CD8-positive, alpha-beta T cell (primary cell): ENCODE measurements at places on chromosomes 3 and 15.
A peak's percentile ranks its signal among the peaks of the same experiment; 100 is the strongest.

DNA sequence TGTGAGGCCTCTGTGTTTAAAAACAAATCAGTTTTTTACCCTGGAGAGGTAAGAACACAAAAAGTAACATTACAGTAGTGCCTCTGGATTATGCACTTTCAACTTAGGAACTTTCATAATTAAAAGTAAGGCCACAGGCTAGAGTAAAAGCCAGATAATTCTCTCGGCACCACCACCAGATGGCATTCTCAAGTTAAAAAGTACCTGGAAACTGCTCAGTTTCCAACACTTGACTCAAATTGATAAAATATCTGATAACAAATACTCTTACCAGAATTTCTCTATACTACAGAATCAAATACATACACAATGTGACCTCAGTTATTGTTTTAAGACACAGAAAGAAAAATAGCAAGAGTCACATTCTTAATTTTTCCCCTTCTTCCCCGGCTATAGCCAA, 19.9 kb downstream of the SPICE1 start:
- DNase-seq = no peak

GRCh38 chr3:196159952-196160804, 51.0 kb downstream of the ZDHHC19 start:
- DNase-seq = peak; percentile 72

GRCh38 chr3:99249627-99250026, 348.1 kb upstream of the DCBLD2 start:
- DNase-seq = no peak

GRCh38 chr15:56337084-56337725, 28.0 kb upstream of the TEX9 start:
- no peak for DNase-seq

GRCh38 chr15:68552773-68553172, 26.0 kb upstream of the CORO2B start:
- DNase-seq = no peak

GRCh38 chr3:76897076-76897475, 142.8 kb upstream of the ROBO2 start:
- no peak for DNase-seq

DNA sequence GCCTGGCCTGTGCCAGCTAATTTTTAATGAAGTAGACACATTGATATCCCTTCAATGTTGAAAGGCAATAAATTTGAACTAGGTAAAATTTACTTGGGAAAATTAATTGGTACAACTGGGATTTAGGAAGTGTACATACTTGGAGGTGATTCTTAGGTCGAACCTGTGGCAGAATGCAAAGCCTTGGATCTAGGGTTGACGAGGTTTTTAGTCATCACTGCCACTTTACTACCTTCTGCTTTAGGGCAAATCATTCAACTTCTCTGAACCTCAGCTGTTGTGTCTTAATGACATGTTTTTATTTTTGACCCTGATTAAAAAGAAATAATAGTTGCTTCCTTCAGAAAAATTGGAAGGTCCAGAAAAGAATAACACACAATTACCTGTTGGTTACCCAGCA, 2.5 kb downstream of the APPL1 start:
- DNase-seq = no peak

DNA sequence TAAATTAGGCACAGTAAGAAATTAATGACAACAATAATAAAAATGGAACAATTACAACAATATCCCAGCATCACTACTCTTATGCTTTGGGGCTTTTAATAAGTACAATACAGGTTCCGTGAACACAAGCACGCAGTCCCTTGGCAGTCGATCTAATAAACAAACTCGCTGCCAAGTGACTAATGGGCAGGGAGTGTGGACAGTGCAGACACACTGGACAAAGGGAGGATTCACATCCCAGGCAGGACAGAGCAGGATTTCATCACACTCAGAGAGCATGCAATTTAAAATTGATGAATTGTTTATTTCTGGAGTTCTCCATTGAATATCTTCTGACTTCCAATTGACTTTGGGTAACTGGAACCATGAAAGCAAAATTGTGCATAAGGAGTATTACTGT, 524.1 kb upstream of the CFAP20DC start:
- DNase-seq = no peak

DNA sequence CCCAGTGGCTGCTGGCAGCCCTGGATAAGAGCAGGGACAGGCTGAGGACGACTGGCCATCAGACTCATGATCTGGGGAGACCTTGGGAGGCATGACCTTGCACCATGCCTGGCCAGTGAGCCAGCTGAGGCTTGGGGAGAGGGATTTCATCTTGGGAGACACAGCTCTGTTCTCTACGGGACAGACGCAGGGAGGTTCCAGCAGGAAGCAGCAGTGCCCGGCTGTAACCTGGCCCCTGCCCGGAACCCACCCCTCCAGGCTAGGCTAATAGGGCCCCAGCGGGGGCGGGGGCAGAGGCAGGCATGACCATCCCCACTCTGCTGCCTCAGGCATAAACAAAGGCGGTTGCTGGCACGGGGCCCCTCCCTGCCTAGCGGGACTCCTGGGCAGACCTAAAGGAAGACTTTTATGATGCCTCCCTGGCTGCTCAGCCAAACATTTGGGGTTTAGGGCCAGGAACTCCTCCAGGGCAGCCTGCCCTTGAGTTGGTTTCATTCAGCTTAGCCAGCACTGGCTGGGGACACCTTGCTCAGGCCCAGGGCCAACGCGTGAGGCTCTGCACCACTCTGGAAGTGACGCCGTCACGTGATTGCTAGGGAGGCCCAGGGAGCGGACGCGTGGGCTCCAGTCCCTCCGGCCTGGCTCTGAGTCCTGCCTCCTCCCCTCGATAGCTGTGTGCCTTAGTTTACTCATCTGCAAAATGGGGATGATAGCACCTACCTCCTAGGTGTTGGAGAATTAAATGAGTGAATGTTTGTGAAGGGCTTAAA, 27.6 kb downstream of the HDAC11 start:
- no peak for DNase-seq

DNA sequence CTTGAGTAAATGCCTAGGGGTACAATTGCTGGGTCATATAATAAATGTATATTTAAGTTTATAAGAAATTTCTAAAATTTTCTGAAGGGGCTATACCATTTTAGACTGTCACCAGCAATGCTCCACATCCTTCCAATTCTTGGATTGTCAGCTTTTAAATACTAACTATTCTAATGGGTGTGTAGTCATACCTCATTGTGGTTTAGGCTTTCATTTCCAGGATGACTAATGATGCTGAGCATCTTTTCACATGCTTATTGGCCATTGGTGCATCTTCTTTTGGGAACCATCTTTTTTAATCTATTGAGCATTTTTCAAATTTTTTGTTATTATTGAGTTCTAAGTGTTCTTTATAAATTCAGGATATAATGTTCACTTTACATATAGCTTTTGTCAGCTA, 52.5 kb upstream of the CORO2B start:
- no peak for DNase-seq

DNA sequence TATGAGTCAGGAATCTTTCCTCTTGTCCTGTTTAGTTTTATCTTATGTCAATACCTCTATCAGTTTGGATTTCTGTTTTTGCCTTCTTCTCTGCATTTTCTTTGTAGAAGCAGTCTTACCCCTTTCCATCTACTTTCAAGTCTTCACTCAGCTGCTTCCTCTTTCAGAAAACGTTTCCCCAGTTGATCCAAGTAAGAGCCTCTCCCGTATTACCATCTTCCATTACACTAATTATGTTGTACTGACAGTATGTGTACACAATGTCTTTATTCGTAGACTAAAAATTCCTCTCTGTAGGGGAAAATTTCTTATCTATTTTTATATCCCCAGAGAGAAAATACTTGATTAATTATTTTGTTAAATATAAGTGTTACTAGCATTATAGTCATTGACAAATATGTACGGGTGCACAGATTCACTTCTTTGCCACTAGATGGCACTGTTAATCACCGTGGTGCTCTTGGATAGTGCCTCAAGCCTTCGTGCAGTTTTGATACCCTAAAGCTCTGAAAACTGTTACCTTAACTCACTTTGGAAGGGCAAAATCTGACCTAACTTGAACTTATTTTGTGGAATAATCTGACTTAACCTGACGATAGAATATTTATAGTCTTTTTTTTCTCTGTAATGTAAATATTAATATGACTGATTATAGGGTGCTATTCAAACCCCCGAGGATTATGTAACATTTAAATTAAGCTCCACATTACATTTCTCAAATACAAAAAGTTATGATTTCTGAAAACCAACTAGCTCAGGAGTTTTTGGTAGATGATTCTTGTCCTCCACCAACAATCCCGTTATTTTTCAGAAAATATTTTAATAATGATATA, 74.2 kb upstream of the POU1F1 start:
- peak; percentile 19 for DNase-seq

- DNase-seq = peak; percentile 54
These were observed 9.7 kb downstream of the STOML1 start for GRCh38 chr15:73982222-73982962.

GRCh38 chr15:50247819-50248655, 17.5 kb downstream of the HDC start:
- DNase-seq = peak; percentile 52

GRCh38 chr3:11495948-11496557, 147.7 kb downstream of the VGLL4 start:
- DNase-seq = no peak

GRCh38 chr15:88077296-88078020, 179.1 kb downstream of the NTRK3 start:
- no peak for DNase-seq
